Ammon's horn (tissue), 1 donor: ENCODE measurements at places on chromosomes 6 and 20.

GRCh38 chr6:26270903-26271667 lies 93.9 kb upstream of the BTN3A2 start:
- peak; percentile 25 for DNase-seq

- DNase-seq = no peak
Measured at GRCh38 chr6:138914701-138915100, 73.4 kb downstream of the REPS1 start.

- no peak for DNase-seq
Measured at GRCh38 chr6:152557502-152557901, 79.7 kb downstream of the SYNE1 start.

GRCh38 chr20:63243604-63244247 lies 8.0 kb downstream of the BIRC7 start:
- no peak for DNase-seq

- no peak for DNase-seq
Measured at GRCh38 chr6:156804402-156804801, 27.2 kb downstream of the ARID1B start.

- DNase-seq = no peak
Measured at GRCh38 chr6:1840491-1841121, 230.9 kb downstream of the FOXC1 start.

- DNase-seq = peak; percentile 91
Measured at GRCh38 chr6:26021350-26022131, 58.9 kb downstream of the TRIM38 start.

DNA sequence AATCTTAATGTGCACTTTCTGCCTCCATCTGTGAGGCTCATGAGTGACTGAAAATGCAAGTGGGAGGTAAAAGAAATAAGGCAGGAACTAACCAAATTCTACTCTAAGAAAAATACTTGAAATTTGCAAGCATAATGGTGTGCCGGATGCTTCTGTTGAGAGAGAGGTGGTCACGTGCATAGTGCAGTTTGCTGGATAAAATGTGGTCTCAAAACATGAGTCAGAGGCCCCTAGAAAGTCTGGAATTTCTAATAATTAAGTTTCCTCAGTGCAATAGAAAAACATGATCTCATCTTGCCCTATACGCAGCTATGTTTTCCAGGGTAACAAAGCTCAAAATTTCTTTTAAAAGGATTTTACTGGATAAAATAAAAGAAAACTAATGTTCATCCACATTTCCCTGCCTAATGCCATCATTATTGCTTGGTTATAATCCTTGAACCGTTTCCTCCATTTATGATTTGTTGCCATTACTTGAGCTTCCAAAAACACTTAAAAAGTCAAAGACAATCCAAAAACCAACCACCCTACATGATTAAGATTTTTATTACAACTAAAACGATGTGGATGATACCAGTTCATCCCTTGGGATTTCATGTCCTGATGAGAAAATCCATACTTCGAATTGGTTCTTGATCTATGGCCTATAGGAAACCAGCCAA lies 351.7 kb upstream of the ARID1B start:
- no peak for DNase-seq

DNA sequence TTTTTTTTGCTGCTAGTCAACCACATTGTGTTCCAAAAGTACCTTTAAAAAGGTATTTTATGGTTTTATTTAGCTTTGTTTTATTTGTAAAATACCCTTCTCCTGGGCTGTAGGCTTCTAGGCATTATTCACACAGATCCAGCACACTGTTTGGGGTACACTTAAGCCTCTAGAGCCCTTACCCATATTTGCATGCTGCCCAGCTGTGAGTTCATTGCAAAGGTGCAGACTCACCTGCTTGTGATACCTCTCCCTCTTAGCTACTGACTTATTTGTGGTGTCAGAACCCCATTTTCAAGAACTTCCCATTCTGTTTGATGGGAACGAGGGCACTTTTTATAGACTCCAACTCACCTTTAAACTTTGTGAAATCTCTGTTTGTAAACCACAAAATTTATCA lies 69.8 kb downstream of the RIN2 start:
- no peak for DNase-seq

DNA sequence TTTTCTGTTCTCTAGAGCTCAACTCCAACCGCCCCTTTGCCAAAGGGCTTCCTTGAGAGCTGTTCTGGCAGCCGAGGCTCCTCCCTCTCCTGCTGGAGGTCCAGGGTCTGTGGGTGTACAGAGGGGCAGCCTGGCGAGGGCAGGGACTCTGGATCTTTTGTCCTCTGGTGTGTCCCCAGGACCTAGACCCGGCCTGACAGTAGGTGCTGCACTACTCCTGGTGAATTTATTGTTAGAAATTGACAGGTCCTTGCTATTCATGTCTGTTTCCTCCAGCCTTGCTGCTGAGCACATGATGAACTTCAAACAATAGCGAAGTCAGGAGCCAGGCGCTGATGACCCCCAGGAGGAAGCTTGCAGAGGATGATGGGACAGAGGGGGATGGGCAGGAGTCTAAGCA lies 234.7 kb upstream of the SULF2 start:
- DNase-seq = no peak

DNA sequence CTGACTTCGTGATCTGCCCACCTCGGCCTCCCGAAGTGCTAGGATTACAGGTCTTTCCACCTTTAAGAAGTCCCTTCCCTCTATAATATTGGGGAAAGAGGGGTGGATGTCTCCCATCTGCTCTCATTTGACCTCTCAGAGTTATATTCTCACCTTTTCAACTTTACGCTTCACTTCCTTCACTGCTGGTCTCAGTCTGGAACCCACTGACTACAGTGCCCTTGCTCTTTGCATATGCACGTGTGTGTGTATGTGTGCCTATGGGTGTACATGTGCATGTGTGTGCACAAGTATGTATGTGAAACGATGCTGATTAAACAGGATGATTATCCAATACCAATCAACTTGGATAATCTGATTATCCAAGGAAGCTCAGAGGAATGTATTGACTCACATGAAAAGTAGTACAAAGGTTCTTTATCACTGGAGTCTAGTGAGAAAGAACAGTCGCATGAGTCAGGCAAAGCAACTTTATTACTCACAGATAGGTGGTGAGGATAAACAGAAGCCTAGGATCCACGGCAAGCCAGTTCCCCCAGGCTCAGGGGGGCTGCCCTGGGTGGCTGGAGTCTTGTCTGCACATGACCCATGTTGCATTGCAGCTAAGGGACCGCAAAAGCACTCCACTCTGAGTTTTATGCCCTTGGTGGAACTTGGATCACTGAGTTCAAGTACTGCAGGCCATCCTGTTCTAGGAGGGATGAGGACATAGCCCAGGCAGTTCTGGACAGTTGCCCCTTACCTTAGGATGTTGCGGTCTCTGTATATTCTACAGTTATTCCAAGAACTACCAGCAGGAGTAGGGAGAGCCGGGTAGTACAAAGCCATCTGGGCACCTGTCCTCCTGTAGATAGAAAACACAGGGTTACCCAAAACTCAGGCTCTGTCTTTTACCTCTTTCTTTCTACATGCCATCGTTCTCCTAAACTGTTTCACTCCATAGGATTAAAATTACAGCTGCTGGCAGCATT lies 50.9 kb downstream of the SNRNP48 start:
- no peak for DNase-seq

DNA sequence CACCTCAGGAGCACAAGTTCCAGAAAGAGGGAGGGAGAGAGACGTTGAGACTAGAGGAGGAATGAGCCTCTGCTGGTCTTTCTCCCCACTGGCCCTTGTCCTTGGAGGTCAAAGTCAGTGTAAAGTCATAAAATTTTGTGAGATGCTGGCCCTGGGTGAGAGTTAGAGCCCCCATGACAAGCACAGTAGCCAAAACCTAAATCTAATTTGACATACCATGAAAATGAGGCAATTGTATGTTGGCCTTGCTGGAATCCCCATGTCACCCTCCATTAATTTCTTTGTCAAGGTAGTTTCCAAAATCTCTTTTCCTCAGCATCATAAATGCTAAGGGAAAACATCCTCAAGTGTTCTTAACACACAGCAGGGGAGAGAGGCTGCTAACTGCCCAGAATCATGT lies 17.6 kb upstream of the NEDD9 start:
- no peak for DNase-seq

- no peak for DNase-seq
Measured at GRCh38 chr6:101117393-101118135, 236.4 kb upstream of the ASCC3 start.

DNA sequence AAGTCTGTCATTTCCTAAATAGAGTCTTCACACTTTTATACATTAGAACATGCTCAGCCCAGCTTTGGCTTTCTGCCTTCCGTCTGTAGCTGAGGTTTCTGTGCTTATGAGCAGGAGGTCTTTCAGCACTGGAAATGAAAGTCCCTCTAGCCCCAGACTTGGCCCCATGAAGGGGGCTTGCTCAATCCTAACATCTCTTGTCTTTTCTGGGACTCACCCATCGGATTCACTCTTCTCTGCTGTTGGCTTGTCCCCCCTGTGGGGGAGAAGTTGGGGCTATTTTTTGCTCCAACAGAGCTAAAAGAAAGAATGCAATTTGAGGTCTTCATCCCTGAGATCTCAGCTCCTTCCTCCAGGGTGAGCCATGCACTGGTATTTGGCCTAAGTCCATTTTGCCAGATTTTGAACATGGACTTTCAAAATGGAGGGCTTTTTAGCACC lies 177.7 kb downstream of the MRPL14 start:
- DNase-seq = no peak

DNA sequence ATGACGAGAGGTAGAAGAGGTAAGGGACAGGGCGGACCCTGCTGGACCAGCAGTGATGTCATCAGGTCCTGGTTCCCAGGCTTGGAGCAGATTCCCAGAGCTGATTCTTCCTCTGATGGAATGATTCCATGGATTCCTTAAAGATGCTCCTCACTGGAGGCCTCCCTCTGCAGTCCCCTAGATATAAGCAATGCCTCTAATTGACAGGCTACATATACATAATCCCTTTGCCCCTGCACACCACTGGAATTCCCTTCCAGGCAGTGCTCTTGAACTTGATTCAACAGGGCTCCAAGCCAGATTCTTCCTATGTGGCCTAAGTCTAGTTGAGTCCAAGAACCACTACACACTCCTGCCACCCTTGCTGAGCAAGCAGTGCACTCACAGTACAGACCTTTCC lies 52.3 kb upstream of the L3MBTL3 start:
- DNase-seq = no peak

DNA sequence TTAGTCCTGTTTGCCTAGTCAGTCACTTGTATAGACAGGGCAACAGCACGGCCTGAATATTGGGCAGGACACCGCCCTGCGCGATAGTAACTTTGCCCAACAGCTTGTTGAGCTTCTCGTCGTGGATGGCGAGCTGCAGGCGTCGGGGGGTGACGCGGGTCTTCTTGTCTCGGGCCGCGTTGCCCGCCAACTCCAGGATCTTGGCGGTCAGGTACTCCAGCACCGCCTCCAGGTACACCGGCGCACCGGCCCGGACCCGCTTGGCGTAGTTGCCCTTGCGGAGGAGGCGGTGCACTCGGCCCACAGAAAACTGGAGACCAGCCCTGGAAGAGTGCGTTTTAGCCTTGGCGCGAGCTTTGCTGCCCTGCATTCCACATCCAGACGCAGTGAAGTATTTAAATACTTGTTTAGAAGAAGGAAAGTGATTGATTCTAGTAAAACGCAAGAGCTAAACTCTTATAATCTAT lies 92.8 kb upstream of the BTN3A2 start:
- DNase-seq = peak; percentile 7

- no peak for DNase-seq
Measured at GRCh38 chr20:38805958-38806854, 709 bp downstream of the PPP1R16B start.

DNA sequence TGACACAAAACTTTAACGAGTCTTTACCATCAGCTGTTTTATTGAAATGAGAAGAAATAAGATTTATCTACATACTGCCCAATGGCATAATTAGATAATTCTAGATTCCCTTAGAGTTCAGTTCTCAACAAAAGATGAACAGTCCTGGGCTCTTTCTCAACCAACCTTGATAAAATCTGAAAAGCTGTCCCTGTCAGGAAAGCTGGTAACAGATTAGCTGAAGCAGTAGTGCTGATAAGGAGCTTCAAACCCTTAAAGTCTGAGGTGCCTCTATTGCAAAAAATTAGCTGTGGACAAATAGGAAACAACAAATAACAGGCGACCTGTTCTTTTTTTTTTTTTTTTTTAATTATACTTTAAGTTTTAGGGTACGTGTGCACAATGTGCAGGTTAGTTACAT lies 35.9 kb upstream of the FAM135A start:
- DNase-seq = no peak

- DNase-seq = no peak
Measured at GRCh38 chr20:8395956-8396355, 263.9 kb downstream of the PLCB1 start.
